NCI-H2227 treated with DMSO at 0.1 percent for 48 hours (cell line): ENCODE measurements at places on chromosomes 2 and 18.

GRCh38 chr2:35864141-35864540 lies 491.4 kb upstream of the CRIM1 start:
- DNase-seq: no peak

- no peak for DNase-seq
These were observed 5.6 kb upstream of the SGPP2 start for GRCh38 chr2:222418739-222419138.

- no peak for DNase-seq
These were observed 136.2 kb downstream of the THADA start for GRCh38 chr2:43459446-43460173.

GRCh38 chr18:7896805-7897518 lies 329.8 kb downstream of the PTPRM start:
- DNase-seq: no peak

DNA sequence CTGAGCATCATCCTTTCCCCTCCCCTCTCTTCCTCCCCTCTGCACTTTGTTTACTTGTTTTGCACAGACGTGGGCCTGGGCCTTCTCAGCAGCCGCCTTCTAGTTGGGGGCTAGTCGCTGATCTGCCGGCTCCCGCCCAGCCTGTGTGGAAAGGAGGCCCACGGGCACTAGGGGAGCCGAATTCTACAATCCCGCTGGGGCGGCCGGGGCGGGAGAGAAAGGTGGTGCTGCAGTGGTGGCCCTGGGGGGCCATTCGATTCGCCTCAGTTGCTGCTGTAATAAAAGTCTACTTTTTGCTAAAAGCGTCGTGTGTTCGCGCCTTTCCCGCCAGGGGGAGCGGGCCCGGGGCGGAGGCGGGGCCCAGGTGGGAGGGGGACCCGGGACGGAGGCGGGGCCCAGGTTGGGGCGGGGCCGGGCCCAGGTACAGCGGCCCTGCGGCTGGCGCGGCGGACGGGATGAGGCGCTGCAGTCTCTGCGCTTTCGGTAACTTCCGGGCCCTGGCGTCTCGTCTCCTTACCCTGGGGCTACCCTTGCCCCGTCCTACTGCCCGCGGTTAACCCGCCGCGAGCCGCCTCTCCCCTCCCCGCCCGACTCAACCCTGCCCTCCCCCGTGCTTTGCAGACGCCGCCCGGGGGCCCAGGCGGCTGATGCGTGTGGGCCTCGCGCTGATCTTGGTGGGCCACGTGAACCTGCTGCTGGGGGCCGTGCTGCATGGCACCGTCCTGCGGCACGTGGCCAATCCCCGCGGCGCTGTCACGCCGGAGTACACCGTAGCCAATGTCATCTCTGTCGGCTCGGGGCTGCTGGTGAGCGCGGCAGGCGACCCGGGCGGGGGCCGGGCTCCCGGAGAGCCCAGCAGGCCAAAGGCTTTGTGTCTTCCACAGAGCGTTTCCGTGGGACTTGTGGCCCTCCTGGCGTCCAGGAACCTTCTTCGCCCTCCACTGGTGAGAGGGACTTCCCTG lies at the start of gene KRTCAP3:
Gene KRTCAP3 (plus strand): TSS at position 424 of the 962 bp plus-strand sequence. CDS start 32 bp downstream, at position 456.
- DNase-seq: no peak

DNA sequence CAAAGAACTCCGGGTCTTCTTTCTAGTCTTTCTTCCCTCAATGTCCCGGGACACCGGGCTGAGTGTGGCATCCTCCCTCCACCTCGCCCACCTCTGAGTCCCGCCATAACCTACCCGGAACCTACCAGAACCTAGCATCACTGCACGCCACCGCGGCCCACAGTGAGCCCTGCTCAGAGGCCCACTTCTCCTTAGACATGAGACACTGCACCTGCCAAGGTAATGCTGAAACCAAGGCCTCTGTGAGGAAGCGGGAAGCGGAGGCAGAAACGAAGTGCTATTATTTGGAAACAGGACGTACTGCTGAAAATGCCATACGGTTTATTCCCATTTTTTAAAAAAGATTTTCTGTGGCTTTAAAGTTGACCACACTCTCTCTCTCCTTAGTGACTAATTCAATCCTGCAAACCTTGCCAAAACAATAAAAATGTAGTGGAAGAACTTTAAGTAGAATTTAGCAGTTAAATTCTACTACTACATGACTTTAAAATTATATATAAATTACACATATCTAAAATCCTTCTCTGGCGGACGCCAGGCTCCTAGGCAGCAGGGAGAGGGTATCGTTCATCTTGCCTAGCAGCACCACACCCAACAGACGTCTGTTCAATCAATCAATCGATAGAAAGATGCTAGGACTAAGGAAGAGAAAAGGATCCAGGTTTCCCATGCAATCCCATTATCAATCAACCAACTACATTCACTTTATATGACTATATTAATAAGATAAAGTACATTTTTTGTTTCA lies 82.0 kb downstream of the ZNF516 start:
- DNase-seq: no peak

- DNase-seq: peak; percentile 68
These were observed 38.9 kb downstream of the CNGA3 start for GRCh38 chr2:98385050-98385699.

DNA sequence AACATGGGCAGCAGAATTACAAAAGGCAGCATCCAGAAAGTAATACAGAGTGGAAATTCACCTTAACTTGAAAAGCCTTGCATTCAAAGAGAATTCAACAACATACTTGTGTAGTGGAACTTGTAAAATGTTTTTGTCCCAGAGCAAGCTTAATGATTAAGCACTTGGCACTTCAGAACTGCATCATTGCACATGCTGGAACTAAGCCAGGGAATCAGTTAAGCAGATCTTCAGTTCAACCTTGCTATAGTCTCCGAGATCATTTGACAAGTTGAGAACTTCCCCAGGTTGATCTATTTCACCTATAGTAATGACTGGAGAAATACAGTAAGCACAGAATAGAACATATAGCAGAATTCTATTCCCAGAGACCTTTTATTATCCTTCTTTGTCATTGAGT lies 1337.2 kb upstream of the NXPH2 start:
- DNase-seq: no peak

- DNase-seq: peak; percentile 86
These were observed 4.0 kb upstream of the WNT10A start for GRCh38 chr2:218876562-218877219.

DNA sequence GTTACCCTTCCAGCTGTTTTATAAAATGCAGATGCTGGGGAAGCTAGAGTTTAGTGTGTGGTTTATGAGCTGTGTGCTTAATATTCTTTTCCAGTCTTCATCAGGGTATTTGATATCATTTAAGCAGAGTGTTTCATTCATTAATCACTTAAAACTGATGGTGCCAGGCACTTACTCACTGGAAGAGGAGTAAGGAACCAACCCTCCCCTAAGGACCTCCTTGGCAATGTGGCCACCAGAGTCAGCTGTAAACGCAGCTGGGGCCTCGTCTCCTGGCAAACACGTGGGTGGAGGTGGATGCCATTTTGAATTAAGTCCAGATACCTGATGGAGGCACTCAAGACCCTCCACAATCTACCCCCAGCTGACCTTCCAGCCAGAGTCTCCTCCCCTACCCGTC lies 331.6 kb downstream of the CLIP4 start:
- no peak for DNase-seq

DNA sequence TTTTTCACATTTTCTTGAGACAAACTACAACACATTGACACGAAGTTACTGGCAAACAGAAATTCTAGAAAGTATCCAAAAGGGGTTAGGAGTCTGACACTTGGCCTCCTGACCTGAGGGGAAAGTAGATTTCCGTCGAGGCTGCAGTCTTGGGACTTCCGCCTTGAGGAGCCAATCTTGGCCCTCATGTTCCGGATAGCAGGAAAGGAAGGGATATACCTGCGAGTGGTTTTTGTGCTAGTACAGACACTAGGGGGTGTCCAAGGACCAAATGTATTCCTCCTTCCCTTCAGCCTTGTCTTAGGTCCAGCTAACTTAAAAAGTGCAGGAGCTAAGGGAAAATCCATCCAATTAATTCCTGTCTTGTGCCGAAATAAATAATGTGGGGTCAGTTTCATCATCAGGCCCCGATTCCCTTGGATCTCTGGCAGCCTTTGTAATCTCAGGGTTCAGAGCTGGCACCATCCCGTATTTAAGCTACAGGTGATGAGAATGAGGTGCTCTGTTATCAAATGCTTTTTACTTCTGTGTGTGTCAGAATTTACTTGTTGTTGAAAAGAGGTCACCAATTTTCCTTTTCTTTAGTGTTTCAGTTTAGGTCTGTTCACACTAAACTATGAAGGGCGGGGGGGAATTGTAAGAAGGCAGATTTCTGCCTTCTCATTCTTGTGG lies 330.2 kb upstream of the FANCL start:
- peak; percentile 79 for DNase-seq

DNA sequence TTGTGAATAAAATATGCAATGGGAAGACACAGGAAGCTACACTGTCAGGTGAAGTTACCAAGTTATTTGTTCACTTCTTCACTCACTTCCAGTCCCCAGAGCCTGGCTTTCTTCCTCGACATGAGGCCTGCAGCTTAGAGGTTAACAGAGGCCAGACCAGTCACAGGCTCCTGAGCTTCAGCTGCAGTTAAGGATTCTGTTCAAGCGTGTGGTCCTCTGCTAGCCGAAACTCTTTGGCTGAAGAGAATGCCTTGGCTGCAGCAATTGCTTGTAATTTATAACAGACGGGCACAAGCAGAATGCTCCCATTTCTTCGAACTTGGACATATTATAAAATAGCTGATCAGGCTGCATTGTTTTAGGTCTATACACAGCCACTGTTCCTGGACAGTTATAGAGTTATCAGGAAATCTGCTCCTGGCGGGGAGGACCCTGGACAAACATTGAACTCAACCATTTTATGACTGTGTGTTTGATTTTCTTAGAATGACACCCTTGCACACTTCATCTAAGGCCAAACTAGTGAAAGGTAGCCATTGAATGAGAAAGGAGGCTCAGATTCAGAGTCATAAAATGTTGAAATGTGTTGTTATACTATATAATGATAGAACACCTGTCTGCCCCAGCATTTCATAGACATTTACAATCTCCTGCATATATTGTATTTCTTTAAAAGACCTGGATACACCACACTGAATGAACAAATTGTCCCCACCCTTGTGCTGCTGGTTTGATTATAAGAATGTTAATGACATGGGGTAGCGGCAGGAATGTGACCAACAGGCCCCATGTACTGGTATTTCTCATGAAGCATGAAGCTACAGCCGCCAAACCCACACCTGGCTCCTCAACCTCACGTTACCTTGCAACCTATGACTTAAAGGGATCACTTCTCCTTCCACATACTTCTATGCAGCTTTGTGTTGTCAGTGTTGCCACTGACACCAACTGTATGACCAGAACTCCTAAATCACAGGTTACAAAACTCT lies 153.6 kb downstream of the TDRD15 start:
- no peak for DNase-seq

GRCh38 chr2:46296840-46297545 lies at the start of gene EPAS1:
Gene EPAS1, plus strand, starts transcription at chr2:46297407. Its CDS starts 505 bp downstream, at chr2:46297912.
- no peak for DNase-seq

- DNase-seq: no peak
These were observed 27.5 kb downstream of the PMAIP1 start for GRCh38 chr18:59927246-59927825.

DNA sequence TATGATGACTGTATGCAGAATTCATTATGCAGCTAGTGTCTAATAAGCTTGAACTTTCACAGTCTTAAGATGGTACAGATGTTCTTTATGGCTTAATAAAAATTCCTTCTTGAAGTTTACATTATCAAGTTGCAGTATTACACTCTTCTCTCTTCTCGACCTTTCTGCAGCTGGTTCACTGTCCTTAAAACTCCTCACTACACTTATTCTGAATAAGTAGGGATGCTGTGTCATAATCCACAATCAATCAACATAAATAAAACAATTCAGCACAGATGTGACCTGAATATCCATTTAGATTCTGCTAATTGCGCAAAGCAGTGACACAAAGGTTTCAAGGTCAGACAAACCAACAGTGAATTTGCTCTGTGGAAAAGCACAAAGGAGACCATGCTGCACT lies 356.8 kb downstream of the SUCLG1 start:
- DNase-seq: no peak

DNA sequence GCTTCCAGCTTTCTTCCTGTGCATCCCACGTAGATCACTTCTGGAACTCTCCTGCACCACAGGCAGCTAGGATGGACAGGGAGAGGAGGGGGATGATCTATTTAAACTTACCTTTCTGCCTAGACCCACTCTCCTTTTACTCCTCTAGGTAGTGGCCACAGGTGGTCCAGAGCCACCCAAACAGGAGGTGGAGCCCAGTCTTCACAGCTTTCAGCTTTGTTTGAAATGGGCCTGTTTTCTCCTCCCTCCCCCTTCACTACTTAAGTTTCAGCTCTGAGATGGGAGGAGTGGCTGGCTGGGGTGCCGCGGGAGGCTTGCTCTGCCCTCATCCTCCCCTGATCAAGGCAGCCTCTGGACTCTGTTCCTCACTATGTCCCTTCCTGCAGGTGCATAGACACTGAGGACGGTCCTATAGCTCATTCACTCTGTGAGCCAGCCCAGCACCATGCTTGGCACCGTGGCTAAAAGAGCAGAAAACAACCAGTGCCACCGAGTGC lies 12.6 kb upstream of the CELF4 start:
- DNase-seq: no peak

DNA sequence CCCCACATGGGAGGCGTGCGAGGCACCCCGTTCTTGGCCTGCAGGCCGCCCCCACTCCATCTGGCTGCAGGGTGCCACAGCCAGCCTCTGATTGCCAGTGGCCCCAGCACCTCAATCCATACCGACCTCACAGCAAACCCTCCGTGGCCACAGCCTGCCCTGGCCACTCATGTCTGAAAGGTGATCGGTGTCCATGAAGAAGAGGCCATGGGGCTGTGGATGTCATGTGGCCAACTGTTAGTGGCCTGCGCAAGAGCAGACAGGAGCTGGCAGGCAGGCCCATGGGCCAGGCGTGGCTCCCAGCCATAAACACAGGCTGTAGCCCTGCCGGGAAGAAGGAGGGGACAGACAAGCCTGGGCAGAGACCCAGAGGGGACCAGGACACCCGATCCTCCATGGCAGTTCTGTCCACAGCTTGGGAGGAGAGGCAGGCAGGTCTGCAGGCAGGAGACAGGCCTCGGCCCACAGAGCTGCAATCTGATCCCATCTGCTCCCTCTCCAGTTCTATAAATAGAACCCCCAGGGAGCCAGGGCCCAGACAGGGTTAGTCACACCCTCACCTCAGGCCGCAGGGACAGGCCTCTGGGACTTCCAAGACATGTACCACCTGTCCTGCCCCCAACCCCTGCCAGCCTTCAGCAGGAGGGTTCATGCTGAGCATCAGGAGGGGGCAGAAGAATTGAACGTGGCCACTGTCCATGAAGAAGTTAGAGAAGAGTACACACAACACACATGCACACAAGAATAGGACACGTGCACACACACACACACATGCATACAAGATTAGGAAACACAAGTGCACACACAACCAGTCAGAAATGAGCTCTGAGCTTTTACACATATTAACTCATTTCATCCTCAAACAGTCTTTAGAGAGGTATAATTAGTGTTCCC lies 16.9 kb downstream of the STEAP3 start:
- no peak for DNase-seq
